ENCODE measurements at places on chromosomes 2 and 18.

GRCh38 chr2:69469375-69469774, 32.1 kb upstream of the NFU1 start:
- no peak for DNase-seq

DNA sequence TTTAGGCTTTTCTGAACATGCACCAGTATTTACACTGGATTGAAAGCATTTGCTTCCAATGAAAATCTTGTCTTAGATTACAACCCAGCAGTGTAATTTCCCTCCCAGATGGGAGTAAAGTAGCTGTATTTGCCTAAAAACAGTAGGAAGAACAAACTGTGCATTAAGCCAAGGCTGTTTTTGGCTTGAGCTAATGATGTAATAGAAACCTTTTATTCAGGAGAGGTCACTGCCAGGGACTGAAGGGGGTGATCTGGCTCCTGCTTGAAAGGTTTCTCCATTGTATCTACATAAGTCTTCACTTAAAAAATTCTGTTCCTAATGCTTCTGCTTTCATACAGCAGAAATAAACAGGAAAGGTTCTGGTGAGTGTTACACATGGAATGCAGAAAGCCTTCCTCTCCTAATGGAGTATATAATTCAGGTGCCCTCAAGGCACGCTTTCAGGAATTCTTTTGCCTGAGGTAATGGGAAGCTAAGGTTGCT, 74.4 kb downstream of the MEIS1 start:
- DNase-seq: no peak

GRCh38 chr2:70630761-70631160, 77.1 kb upstream of the TGFA start:
- DNase-seq: peak; percentile 48

DNA sequence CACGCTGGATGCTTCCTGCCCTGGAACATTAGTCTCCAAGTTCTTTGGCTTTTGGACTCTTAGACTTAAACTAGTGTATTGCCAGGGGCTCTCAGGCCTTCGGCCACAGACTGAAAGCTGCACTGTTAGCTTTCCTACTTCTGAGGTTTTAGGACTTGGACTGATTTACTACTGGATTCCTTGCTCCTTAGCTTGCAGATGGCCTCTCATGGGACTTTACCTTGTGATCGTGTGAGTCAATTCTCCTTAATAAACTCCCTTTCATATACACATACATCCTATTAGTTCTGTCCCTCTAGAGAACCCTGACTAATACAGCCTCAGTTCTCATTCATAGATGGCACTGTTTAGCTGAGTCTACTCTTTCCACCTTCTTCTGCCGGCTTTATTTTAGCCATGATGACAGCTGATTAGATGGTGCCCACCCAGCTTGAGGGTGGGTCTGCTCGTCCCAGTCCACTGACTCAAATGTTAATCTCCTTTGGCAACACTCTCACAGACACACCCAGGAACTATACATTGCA, 389.1 kb downstream of the NYAP2 start:
- no peak for DNase-seq

GRCh38 chr18:58416014-58416703, 212.7 kb downstream of the ALPK2 start:
- no peak for DNase-seq
